ENCODE measurements at places on chromosomes 7 and 10. TPM values are rescaled to one million over a fixed set of nuclear protein-coding genes. Genes with fewer than 3 reads are reported as not detected.

Gene HOXA10
- total RNA-seq: not detected

GRCh38 chr10:119314061-119314460 lies 106.7 kb downstream of the GRK5 start:
- no peaks in the 10 kb centered on the region for H3K27me3 ChIP-seq
- H3K4me1 ChIP-seq: peaks cover 47% of the 10 kb centered on the region
- DNase-seq: no peak
- H3K27ac ChIP-seq: no peak overlapping the region
- H3K36me3 ChIP-seq: no peaks in the 10 kb centered on the region
- H3K4me3 ChIP-seq: no peak overlapping the region

GRCh38 chr10:43928425-43928968 lies 279.8 kb upstream of the ZNF32 start:
- H3K27ac ChIP-seq: no peak overlapping the region
- H3K36me3 ChIP-seq: no peaks in the 10 kb centered on the region
- DNase-seq: no peak
- peaks cover 15% of the 10 kb centered on the region for H3K4me1 ChIP-seq
- no peaks in the 10 kb centered on the region for H3K27me3 ChIP-seq

DNA sequence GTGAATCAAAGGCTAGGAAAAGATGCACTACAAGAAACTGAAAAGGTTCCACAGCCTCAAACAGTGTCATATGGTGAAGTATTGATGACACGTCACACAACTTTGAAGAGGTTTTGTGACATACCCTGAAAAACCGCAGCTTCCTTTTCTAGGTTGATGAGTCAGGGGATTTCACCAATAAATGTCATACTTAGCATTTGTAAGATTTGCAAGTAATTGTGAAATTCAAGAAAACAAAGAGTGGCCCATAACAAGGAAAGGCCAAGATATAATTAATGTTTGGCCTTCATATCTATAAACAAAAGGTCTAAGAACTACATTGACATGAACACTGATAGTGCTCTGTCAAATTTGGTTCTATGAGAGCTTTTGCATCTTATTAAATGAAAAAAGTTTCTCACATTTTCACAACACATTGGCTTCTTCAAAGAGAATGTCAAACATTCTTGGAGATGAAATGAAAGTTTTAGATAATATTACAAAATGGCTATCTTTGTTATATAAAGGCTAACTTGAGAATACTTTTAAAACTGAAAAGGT lies 62.0 kb upstream of the NAMPT start:
- H3K27ac ChIP-seq: peak overlapping the region; percentile 35
- peak; percentile 96 for DNase-seq
- no peaks in the 10 kb centered on the region for H3K36me3 ChIP-seq
- H3K4me3 ChIP-seq: no peak overlapping the region

GRCh38 chr10:113180401-113181154 lies 230.5 kb downstream of the TCF7L2 start:
- H3K27ac ChIP-seq: no peak overlapping the region
- no peak overlapping the region for H3K4me3 ChIP-seq
- H3K4me1 ChIP-seq: no peaks in the 10 kb centered on the region
- H3K27me3 ChIP-seq: peaks cover 5% of the 10 kb centered on the region

DNA sequence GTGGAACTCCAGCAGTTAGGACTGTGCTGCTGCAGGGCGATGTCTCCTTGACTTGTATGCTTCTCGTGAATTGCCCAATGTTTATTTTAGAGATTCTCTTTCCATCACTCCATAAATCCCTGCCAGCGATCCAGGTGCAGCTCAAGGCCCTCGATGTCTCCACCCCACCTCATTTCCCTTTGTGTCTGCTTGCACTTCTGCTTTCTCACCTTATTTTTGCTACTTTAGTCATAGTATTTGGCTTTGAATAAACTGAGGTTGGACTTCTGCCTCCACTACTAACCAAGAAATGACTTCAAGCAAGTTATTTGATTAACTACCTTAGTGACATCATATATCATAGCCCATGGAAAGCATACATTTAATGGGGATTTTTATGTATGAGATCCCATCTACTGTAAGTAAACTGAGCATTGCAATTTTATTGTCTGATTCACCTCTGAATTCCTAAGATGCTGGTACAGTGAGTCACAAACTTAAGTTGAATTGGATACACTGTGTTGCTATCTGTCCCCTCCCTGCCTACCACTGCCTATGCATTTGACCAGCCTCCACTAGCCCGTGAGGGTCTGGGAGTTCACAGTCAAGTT lies 255.8 kb downstream of the ABCA13 start:
- peak overlapping the region; percentile 39 for H3K27ac ChIP-seq

DNA sequence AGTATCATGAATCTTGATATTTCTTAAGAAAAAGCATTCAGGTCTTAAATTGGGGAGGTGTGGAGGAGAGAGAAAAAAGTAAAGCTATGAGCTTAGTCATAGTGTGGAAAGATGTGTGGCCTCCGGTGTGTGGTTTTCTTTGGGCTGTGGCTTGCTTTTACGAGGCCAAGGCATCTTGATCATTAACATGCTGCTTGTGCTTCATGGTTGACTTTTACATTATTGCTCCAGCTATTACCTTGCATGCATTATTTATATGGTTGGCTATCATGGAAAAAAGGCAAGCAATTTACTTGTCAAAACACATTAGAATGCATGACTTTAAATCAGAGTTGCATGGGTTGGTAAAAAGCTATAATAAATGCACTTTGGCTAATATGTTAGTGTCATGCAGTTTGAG lies 300.7 kb upstream of the ADARB2 start:
- no peaks in the 10 kb centered on the region for H3K4me1 ChIP-seq
- no peak overlapping the region for H3K4me3 ChIP-seq
- no peak for DNase-seq
- no peaks in the 10 kb centered on the region for H3K27me3 ChIP-seq

Gene LIPF
- total RNA-seq: not detected

DNA sequence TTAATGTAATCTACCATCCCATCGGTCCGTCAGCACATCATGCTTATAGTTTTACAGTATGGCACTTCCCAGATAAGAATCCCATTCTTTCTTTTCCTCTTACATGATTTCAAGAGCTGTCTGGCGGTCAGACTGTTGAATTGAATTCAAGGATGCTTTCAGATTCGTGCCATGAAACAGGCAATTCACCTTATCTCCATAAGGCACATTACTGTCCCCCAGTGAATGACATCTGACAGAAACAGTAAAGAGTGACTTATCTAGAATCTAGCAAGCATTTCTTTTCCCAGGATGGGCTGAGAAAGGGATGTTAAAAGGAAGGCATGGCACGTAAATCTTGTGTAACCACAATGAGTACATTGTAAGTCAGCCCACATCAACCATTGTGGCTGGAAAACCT lies 61.1 kb upstream of the SEM1 start:
- no peaks in the 10 kb centered on the region for H3K36me3 ChIP-seq
- no peaks in the 10 kb centered on the region for H3K4me1 ChIP-seq
- H3K27ac ChIP-seq: no peak overlapping the region
- no peak for DNase-seq
- H3K27me3 ChIP-seq: no peaks in the 10 kb centered on the region

DNA sequence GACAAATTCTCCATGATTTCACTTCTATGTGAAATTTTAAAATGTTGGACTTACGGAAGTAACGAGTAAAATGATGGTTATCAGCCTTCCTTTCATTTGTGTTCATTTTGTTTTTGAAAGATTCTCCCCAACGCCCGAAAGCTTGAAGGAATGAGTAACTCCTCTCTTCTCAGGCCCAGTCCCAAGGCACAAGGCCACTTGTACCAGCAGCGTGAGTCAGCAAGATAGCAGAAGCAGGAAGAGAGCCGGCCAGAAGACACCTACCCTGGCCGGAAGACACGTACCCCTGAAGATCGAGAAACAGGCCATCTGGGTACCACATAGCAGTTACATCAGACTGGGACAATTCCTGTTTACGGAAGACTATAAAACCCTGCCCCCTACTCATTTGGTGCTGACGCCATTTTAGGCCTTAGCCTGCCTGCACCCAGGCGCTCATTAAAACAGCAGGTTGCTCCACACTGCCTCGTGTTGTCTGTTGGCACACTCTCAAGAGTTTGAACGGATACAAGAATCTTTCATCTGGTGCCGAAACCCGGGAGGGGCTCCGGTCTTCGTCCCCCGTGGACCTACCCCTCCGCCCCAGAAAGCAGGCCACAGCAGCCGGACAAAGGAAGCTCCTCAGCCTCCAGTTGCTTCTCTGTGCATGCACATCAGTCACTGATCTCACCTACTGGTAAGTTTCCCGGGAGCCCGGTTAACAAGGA lies 60.4 kb downstream of the LRRC17 start:
- H3K4me1 ChIP-seq: peaks cover 3% of the 10 kb centered on the region
- DNase-seq: peak; percentile 64
- H3K36me3 ChIP-seq: no peaks in the 10 kb centered on the region
- H3K27me3 ChIP-seq: no peaks in the 10 kb centered on the region
- H3K4me3 ChIP-seq: no peak overlapping the region
- H3K27ac ChIP-seq: no peak overlapping the region

Gene CDH23
- not detected for total RNA-seq

GRCh38 chr7:43693687-43694398 lies 35.5 kb downstream of the COA1 start:
- peak overlapping the region; percentile 15 for H3K4me3 ChIP-seq
- peak overlapping the region; percentile 87 for H3K27ac ChIP-seq
- peak; percentile 88 for DNase-seq

DNA sequence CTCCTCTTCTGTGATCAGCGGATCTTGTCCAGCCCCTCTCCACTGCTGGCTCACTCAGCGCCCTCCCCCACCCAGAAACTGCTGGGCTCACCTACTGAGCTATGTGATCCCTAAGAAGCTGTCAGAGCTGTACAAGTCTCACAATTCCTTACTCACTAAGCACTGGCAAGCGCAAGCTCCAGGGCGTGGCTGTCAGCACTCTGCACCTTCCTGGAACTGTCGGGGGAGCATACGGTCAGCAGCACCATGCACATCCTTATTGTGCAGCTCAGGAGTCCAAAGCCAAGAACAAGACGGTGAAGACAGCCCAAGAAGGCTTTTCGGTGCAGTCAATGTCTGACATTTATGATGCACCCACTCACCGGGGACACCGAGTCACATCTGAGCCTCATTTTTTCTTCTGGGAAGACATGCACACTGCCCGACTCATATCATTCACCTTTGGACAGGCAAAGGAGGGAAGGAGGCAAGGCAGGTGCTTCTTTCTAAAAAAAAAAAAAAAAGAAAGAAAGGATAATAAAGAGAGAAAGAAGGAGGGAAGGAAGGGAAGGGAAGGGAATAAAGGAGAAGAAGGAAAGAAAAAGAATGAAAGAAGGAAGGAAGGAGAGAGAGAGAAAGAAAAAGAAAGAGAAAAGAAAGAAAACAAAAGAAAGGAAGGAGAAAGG lies 56.3 kb downstream of the ASB13 start:
- DNase-seq: no peak
- peaks cover 14% of the 10 kb centered on the region for H3K4me1 ChIP-seq
- no peak overlapping the region for H3K27ac ChIP-seq
- no peak overlapping the region for H3K4me3 ChIP-seq
- no peaks in the 10 kb centered on the region for H3K36me3 ChIP-seq

- H3K36me3 ChIP-seq: no peaks in the 10 kb centered on the region
- H3K27me3 ChIP-seq: no peaks in the 10 kb centered on the region
Measured at GRCh38 chr7:27438881-27439589, 196.4 kb downstream of the EVX1 start.

DNA sequence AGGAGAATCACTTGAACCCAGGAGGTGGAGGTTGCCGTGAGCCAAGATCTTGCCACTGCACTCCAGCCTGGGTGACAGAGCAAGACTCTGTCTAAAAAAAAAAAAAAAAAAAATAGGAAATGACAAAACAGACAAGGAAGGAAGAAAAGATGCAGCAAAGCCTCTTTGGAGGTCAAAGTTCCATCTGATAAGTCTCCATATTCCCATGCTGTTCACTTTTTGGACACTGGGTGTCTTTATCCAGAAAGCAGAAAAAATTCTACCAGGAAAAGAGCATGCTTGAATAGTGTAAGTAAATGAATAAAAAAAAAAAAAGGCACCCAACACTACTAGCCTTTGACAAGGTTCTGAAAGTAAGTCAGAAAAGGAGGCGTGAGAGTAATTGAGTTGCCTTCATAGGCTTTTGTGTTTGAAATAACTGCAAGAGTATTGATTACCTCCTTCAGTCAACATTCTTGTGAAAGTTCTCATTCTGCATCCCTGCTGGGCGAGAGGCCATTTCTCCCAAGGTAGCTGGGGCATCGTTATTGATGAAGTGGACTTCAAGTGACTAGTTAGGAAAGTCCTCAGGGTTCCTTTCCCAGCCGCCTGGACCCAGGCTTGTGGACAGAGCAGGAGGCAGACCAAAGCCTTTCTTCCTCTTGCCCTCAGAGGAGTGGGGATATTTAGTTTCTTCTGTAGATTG lies 133.3 kb upstream of the KIF5B start:
- H3K27ac ChIP-seq: no peak overlapping the region
- no peaks in the 10 kb centered on the region for H3K27me3 ChIP-seq
- H3K4me1 ChIP-seq: no peaks in the 10 kb centered on the region

- no peaks in the 10 kb centered on the region for H3K36me3 ChIP-seq
- H3K4me3 ChIP-seq: no peak overlapping the region
- peak overlapping the region; percentile 56 for H3K27ac ChIP-seq
- H3K4me1 ChIP-seq: peaks cover 32% of the 10 kb centered on the region
- H3K27me3 ChIP-seq: no peaks in the 10 kb centered on the region
- peak; percentile 82 for DNase-seq
Measured at GRCh38 chr7:144386741-144387140, 16.8 kb downstream of the NOBOX start.

Gene CCL24
- total RNA-seq: not detected

GRCh38 chr7:130205084-130205947 lies at the start of gene TMEM209:
Gene TMEM209, minus strand, starts transcription at chr7:130205406. Its CDS starts 31 bp downstream, at chr7:130205375.
- peaks cover 15% of the 10 kb centered on the region for H3K36me3 ChIP-seq
- H3K4me1 ChIP-seq: peaks cover 2% of the 10 kb centered on the region
- peak; percentile 93 for DNase-seq

- H3K27ac ChIP-seq: no peak overlapping the region
- DNase-seq: no peak
- no peak overlapping the region for H3K4me3 ChIP-seq
- peaks cover 40% of the 10 kb centered on the region for H3K4me1 ChIP-seq
- no peaks in the 10 kb centered on the region for H3K27me3 ChIP-seq
- no peaks in the 10 kb centered on the region for H3K36me3 ChIP-seq
Measured at GRCh38 chr10:13887761-13888160, 301.0 kb downstream of the PRPF18 start.

Gene SPDYE5
- not detected for total RNA-seq

- H3K27me3 ChIP-seq: no peaks in the 10 kb centered on the region
- no peaks in the 10 kb centered on the region for H3K4me1 ChIP-seq
- DNase-seq: no peak
- H3K36me3 ChIP-seq: no peaks in the 10 kb centered on the region
Measured at GRCh38 chr7:114630201-114630990, 215.8 kb downstream of the FOXP2 start.

DNA sequence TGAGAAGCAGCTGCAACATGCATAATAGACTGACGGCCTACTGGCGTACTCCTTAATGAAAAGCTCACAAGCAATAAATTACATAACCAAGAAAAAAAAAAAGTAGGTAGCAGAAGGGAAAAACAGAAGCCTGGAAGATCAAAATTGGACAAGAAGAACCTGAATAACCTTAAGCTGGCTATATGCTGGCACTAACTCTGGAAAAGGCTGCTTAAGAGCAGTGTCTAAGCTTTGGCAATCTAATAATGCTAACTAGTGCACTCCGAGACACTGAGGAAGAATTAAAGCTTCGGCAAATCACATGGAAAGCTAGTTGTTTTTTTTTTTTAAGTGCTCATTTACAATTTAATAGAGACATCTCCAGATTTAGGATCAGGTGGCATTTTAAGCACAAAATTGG lies 441.9 kb downstream of the PARD3 start:
- H3K27ac ChIP-seq: no peak overlapping the region
- H3K36me3 ChIP-seq: no peaks in the 10 kb centered on the region
- no peak for DNase-seq
- no peaks in the 10 kb centered on the region for H3K27me3 ChIP-seq

All from astrocyte (in vitro differentiated cells and primary cell).